ENCODE measurements at places on chromosomes 12 and 14. TPM values are rescaled to one million over a fixed set of nuclear protein-coding genes. Genes with fewer than 3 reads are reported as not detected.

Gene IPO4
- total RNA-seq: 22.9 TPM

Gene KRT83
- not detected for total RNA-seq

Gene BHLHE41
- total RNA-seq: 7.8 TPM

Gene TRIM9
- 4.0 TPM for total RNA-seq

Gene COX8C
- total RNA-seq: not detected

Gene AQP2
- total RNA-seq: not detected
